ENCODE measurements at places on chromosomes 5 and 9. TPM values are rescaled to one million over a fixed set of nuclear protein-coding genes. Genes with fewer than 3 reads are reported as not detected.

DNA sequence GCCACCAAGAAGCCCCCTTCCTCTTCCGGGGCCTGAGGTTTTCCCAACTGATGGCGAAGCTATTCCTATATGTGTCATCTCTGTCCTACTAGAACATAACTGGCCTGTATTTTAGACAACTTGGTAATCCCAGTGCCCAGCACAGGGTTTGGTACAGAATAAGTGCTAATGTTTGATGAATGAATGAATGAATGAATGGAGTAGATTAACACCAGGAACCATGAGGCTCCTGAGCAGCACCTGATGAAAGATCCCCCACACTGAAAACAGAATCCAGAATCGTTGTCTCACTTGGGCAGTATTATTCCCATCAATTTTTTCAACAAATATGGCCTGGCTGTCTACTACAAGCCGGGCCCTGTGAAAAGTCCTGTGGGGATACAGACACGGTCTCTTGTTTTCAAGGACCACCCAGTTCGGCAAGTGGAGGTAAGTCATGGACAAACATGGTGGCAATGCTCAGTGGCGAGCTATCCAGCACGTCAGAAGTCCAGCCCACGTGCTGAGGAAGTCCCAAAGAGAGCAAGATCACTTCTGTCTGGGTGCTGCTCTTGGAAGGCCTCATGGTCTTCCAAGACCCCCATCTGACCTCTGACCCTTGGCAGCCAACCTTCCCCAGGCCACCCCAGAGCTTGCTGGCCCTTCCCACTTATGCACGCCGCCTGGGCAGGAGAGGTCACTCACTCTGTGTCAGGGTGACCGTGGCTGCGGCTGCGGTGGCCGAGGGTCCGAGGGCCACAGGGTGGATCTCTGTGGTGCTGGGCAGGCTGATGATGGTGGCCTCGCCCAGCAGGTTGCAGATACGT, 1.0 kb downstream of the NAIF1 start:
- DNase-seq: no peak

- DNase-seq: peak; percentile 68
Measured at GRCh38 chr9:34984049-34984448, 5.5 kb upstream of the DNAJB5 start.

DNA sequence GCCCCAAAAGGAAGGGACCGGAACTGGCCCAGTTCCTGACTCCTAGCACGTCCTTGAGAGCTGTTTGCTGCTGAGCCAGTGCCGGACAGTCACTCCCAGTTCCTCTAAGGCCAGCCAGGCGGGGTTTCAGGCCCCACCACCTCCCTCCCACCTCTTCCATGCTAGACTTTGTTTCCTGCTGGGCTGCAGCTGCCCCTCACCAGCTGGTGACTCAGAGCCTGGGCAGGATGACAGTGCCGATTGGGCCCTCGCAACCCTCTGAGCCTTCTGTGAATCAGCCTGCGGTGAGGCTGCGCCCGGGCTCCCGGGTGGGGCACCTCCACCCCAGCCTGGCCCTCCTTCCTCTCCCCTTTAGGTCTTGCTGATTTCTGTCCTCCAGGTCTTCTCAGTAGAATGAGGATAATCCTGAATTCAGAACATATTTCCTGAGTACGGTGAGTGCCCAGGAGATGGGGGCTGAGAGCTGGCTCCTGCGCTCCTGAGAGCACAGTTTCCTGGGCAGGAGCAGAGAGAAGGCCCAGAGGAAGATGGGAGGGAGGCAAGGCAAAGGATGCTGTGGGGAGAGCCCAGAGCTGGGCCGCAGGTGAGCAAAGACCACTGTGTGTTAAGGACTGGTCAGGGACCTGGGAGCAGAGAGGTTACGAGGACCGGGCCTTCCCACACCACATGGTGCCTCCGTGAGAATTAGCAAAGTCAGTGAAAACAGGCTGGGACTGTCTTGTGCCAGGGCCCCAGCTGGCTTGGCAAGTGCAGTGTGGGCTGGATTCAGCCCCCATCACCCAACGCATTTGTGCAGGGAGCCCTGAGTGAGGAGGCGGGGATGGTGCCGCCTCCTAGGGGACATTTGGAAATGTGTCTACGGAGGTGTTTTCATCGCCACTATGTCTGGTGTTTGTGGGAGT, 32.9 kb upstream of the STXBP1 start:
- DNase-seq: peak; percentile 91

- DNase-seq: peak; percentile 64
Measured at GRCh38 chr5:80916676-80917075, 43.5 kb upstream of the RASGRF2 start.

GRCh38 chr5:34657274-34657921, 1.3 kb downstream of the RAI14 start:
- peak; percentile 50 for DNase-seq

GRCh38 chr5:140322751-140323731, 20.1 kb upstream of the PFDN1 start:
- DNase-seq: peak; percentile 76

DNA sequence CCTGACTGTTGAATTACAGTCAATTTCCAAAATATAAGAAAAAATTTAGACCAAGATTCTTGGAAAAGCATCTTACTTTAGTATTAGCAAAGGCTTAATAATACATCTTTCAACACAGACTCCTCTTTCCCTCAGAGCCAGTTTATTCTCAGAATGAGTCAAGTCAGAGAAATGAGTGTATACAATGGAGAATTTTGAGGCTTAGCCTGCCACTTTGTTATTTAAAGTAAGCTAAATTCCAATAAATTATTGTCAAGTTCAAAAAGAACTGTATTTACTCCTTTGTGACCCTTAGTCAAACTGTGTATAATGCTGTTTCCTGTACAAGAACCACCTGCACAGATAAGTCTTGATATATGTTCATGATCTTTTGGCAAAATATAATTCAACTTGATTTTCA, 428.5 kb upstream of the ITGA1 start:
- DNase-seq: no peak

DNA sequence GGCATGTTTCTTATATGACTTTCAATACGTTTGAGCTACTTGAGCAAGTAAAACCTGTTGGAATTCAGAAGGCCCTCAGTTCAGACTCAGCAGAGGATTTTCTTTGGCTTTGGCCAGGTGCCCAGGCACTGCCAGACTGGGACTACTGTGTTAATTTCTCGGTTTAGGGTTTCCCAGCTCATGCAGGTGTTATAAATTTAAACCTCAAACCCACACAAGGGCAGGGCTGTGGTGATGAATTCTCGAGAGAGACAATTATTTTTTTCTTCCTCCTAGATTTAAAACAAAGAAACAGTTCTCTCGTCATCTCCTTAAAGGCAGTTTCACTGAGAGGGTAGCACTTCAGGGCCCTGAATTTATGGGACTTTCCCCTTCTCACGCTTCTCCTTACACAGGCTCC, 406.0 kb upstream of the PIK3R1 start:
- DNase-seq: no peak

DNA sequence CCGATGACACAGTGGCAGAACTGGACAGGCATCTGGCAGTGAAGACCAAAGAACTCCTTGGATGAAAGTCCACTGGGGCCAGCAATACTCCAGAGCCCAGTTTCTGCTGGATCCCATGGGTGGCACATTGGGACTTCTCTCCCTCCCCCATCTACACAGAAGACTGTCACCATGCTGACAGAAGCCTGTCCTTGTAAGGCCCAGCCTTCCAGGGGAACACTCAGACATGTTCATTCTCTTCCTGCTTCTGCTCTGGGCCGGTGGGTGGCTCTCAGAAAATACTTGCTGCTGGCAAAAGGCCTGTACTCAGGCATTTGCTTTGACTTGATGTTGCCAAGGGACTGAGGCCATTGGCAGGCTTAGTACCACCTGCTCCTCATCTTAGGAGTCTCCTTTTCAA, 48.3 kb upstream of the PTGS1 start:
- DNase-seq: no peak

GRCh38 chr5:172213126-172213525, 19.2 kb downstream of the EFCAB9 start:
- no peak for DNase-seq

GRCh38 chr5:170451747-170452365, 52.0 kb upstream of the KCNIP1 start:
- no peak for DNase-seq

DNA sequence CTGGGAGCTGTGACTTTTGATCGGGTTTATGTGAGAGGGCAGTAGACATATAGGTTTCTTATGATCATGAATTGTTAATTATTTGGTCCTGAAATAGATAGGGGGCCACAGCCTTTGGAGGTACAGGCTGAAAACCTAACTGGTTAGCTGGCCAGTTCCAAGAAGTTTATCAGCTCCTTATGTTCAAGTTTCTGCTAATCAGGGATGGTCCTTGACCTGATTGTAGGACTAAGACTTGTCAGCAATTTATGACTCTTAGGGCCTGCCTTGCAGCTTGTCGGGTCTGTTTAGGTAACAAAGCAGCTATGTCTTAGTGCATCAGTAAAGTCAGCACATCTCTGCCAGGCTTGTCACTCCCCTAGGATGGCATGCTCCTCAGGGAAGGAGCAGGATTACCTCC, 151.8 kb upstream of the RUSC2 start:
- no peak for DNase-seq

- no peak for DNase-seq
Measured at GRCh38 chr9:7094052-7094451, 336.3 kb downstream of the KDM4C start.

Gene ACOT12
- 0.43 TPM for polyA plus RNA-seq

Gene SLC25A2
- polyA plus RNA-seq: 0.08 TPM

Gene SPZ1
- not detected for polyA plus RNA-seq

Gene GLDC
- 2.1 TPM for polyA plus RNA-seq

Gene AOPEP
- 39.8 TPM for polyA plus RNA-seq
